Cardiac muscle cell (in vitro differentiated cells and primary cell): ENCODE measurements at places on chromosomes 1 and 21.

DNA sequence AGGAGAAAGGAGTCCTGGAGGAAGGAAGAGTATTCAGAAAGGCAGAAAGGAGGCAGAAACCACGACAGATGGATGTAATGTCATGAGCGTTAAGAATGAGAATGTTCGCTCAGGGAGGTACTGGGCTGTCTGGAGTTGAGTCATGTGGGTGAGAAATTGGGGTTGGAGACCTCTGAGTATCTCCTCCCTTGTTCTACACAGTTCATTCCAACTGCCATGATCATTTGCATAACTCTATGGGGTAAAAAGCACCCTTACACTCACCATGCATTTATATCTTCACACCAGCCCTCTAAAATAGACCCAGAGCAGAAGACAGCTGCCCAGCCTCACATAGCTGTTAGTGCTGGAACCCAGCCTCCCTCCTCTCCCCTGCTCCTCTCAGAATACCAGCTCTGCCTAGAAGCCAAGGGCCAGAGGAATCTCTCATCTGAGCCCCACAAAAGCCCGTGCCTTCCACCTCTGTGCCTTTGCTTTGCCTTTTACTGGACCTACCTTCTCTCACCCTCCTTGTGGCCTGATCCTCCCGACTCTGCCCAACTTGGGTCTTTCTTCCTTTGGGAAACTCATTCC, 85.2 kb downstream of the BEND5 start:
- DNase-seq = no peak

DNA sequence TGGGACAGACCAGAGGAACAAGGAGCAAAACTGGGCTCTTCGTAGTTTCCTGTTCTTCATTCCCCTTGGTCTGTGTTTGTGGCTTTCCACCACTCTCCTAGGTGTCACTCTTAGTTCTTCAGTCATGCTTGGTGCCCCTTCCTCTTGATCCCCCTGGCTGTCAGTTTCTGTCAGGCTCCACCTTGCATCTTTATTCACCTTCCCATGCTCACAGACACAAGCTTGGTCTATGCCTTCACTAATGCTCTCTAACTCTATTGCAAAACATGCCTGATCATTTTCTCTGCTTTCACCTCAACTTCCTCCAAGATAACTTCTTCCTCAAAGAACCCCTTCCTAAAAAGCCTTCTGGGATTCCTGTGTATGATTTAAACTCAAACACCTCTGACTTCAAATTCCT, 122.9 kb downstream of the GLUL start:
- no peak for DNase-seq

DNA sequence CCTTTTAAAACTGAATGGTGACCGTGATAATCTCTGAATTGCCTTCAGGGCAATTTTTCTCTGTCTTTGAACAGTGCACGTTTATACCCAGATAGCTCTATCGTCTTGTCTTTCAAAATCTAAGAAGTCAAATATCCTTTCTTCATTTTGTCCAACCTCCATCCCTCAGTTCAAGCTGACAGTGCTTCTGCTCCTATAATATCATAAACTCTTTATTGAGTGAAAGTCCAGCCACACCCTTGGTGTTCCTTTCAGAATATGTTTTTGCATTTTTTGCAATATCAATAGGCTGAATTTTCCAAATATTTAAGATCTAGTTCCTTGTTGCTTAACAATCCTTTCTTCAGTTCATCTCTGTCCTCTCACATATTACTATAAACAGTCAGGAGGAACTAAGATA, 35.1 kb upstream of the FRRS1 start:
- DNase-seq = no peak

DNA sequence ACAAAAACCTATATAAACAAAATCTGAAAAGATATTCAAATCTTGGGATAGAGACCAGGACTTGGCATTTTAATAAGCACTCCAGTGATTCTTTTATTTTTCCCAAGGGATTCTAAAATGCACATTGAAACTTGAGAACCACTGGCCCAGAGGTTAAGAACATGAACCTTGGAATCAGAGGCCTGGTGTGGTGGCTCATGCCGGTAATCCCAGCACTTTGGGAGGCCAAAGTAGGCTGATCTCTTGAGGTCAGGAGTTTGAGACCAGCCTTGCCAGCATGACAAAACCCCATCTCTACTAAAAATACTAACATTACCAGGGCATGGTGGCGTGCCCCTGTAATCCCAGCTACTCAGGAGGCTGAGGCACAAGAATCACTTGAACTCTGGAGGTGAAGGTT, 12.9 kb upstream of the CEP85 start:
- no peak for DNase-seq

GRCh38 chr1:171213559-171214454, 28.7 kb downstream of the FMO2 start:
- no peak for DNase-seq

DNA sequence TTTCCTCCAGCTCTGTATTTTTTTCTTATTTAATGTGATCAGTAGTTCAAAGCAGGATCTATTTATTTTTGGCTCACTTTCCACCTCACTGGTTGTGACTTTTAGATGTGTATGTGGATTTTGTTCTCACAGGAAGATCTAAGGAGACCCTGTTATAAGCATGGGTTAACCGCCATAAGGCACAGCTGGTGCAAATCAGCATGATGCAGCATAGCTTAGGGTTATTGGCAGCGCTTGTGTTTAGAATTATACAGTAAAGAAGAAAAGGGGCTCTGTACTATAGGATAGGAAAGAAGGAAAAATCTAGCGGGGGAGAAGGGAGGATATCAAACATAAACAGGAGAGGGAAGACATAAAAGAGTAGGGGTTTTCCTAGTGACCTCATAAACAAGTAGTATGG, 26.9 kb upstream of the RGL1 start:
- DNase-seq = no peak

- DNase-seq = peak; percentile 17
These were observed 8.0 kb downstream of the RIIAD1 start for GRCh38 chr1:151729157-151729965.
